ENCODE measurements at places on chromosomes 1 and 21.

DNA sequence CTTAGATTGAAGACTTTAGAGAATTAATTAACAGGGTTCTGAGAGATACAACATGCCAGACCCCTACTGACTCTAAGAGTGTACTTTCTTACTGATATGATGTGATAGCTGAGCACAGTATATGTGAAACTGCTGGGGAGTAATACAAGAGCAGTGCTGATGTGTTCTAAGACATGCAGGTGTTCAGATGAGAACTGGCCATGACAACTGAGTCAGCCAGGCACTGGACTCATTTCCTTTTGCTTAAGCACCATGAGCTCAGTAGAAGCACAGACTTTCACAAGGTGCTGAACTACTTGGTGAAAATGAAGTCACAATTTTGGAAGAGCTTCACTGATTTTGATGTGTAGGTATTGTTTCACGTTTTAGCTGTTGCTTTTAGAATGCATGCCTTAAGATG lies 15.9 kb upstream of the POGZ start:
- no peak for ATAC-seq

- no peak for ATAC-seq
These were observed 187.2 kb downstream of the NFIA start for GRCh38 chr1:61269602-61270001.

DNA sequence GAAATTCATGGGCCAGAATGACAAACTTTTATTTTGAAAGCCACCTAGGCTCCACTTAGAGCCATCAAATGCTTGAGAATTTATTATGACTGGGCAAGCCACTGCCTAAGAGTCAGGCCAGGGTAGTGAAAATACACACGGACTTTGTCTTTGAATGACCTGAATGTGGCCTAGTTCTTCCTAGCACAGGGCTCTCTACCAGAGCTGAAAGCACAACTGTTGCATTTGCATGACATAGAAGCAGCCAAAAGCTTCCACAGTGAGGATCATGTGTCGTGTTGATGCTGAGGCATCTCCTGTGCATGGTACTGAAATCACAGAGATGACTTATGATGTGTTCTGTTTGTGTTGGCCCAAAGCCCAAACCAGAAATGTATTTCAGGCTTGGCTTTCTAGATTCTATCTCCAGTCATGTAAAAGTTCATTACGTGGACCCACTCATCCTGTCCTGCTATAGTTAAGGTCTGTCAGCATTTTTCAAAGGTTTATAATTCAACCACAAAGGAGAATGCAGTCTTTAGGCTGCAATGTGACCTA lies 164.0 kb upstream of the UBE2U start:
- peak; percentile 79 for ATAC-seq

DNA sequence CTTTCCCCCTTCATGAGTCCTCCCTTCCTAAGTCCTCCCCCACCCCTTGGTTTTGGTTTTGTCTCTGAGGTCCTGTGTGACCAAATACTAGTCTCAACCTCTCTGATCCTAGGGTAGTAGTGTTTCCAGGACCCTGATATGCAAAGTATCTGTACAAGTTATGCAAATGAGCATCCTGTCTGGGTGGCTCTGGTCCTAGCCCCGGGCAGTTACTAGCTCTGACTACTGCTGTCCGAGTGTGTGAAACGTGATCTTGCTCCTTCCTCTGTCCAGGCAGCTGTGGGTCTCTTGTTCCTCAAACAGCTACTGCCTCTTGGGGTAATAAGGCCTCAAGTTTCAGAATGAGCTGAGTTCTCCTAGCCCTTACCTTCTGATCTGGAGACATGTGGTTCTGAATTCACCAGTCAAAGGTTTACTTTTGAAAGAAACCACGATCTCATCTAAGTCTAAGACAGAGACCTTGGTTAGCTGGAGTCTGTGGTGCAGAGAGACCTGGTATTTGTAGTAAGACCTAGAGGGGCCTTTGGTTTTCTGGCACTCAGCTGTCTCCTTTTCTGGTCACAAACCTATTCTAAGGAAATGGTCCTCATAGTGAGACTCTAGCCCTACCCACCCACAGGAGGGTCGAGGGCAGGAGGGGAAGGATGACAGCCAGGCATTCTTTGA lies 31.0 kb upstream of the IL19 start:
- ATAC-seq, result peak; percentile 25

DNA sequence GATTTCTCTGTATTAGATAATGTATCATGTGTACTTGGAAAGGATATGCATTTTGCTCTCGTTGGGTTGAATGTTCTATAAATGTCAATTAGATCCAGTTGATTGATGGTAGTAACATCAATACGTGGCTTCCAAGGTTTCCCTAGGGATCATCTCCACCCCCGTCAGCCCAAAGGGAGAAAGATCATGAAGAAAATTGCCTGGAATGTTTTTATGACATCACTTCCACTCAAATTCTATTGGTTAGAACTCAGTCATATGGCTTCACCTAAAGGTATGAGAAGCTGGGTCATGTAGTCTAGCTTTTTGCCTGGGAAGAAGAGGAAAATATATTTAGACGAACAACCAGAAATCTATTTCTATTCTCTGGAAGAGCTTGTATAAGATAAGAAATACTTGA lies at the start of gene C1orf185:
Gene C1orf185, plus strand, starts transcription at position 253 of the 400 bp plus-strand sequence. Its CDS starts 6 bp downstream, at position 259.
- no peak for ATAC-seq

GRCh38 chr21:40881767-40882166 lies 34.8 kb upstream of the DSCAM start:
- no peak for ATAC-seq

- ATAC-seq, result no peak
These were observed 6.0 kb upstream of the STMN1 start for GRCh38 chr1:25912076-25912831.

- no peak for ATAC-seq
These were observed 89.7 kb downstream of the PBX1 start for GRCh38 chr1:164648636-164649035.

DNA sequence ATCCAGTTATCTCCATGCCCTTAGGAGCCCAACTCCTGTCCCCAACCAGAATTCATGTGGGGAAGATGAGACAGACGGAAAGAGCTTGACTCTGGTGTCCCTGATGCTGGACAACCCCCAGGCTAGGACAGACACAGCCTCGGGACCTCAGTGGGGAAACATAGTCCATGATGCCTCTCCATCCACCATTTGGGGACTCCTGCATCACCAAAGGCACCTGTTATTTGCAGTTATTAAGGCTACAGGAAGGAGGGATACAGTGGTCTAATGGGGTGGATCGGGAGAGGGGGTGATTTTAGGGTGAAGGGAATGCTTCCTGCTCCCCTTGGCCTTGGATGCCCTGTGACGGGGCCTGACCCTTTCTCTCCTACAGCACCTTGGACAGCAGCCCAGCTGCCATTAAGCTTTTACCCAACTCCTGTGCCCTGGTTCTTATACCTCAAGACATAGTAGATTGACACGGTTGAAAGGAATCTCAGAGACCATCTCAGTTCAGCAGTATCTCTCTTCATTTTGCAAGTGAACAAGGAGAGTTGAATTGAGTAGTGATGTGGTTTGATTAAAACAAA lies 111.6 kb downstream of the MATN1 start:
- no peak for ATAC-seq

GRCh38 chr1:212601524-212601923 lies 7.0 kb upstream of the ATF3 start:
- ATAC-seq, result no peak

- ATAC-seq, result no peak
These were observed 6.4 kb upstream of the S100A8 start for GRCh38 chr1:153397051-153397923.

DNA sequence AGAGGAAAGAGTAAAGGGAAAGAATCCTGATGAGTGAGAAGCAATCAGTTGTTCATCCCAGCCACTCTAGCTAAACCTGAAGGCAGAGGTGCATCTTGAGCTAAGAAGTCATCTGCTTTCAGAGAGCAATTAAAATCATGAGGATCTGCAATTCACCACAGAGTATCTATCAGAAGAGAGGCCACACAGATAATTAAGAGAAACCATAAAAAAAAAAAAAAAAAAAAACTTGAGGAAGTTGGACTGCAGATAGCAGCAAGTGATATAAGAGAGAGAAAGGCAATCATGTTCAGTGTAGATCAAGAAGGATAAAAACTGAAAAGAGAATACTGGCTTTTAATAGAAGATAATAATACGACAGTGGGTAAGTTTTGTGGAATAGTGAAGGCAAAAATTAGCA lies 17.7 kb downstream of the FOXJ3 start:
- ATAC-seq, result no peak

DNA sequence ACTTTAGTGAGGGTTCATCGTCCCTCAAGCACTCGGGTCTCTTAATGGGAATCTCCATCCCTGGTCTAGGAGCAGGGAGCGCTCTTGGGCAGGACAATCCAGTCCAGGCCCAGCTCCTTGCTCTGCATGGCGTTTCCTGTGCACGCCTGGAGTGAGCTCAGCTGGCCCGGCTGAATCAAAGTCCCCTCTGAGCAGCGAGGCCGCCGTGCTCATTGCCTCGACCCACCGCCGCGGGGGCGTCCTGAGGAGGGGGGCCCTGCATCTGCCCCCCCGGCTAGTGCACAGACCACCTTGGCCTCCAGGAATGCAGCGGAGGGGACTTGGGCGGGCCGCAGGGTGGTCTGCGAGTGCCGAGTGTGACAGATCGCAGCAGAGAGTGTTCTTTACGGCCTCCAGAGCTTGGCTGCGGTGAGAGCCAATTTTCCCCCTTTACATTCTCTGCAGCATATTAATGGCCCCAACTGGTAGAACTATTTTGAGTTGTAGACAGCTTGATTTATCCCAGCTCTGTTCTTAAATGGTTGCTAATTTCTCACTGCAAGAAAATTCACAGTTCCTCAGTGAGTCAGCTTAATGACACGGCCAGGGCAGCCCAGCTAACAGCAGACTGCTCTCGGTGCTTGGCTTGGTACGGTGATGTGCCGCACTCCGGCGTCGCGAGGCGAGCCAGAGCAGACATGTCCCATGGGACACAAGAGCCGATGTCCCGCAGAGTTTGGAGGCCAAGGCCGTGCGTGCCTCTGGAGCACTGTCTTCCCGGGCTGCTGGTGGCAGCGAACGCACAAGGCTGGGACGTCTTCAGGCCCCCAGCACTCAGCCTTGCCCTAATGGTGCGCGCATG lies 39.8 kb downstream of the SNAP47 start:
- peak; percentile 63 for ATAC-seq

DNA sequence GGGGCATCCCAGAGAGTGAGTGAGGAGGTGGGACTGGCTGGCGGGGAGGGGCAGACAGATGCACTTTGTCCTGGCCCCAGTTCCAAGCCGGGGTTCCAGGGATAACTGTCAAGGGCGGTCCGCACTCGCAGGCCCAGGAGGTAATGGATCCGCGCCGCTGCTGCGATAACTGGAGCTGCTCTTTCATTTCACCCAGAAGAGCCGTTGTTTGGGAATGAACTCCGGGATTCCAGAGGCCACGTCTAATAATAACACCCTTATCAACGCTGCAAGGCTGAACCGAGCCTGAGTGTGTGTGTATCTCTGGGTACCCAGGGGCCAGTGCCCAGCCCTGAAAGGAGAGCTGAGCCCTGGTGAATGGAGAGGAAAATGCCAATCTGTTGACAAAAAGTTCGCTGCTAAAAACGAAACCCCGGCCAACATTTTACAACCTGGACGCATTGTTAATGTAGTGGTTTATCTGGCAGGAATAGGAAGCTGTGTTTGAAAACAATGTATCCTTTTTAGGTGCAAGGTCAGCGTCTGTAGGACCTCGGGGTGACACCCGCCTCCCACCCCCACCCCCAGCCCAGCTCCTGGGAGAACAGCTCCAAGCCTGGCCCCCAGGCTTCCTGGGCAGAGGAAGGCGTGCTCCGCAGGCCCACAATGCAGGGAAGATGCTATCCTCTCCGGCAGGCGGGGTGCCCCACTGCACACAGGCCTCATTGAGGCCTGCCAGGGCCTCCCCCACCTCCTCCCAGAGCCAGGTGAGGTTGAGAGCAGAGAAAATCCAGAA lies 119.7 kb downstream of the PROX1 start:
- no peak for ATAC-seq

DNA sequence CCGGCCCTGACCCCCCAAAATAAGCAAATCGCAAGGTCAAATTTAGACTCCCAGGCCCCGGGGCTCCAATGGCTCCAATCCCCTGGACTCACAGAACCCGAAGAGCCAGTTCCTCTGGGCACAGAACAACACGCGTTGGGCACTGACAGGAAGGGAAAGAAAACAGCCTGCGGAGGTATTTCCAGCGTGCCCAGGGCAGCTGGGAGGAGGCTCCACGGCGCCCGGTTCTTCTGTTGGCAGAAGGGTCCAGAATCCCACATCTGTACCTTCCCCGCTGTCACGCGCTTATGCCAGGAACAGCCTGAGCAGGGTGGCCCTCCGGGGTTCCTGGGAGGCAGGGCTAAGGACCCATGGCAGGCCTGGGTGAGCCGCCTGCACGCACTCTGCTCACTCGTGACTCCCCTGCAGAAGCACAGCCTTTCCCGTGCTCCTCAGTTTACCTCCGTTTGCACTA lies 85.5 kb downstream of the RIPK4 start:
- no peak for ATAC-seq

GRCh38 chr21:27631471-27631870 lies 664.6 kb upstream of the ADAMTS5 start:
- ATAC-seq, result no peak

- peak; percentile 99 for ATAC-seq
These were observed 43.4 kb downstream of the IGSF5 start for GRCh38 chr21:39788383-39788782.

GRCh38 chr1:35959304-35959703 lies 28.4 kb downstream of the AGO3 start:
- no peak for ATAC-seq

GRCh38 chr1:59816318-59816878 lies 1.6 kb downstream of the HOOK1 start:
- no peak for ATAC-seq

- ATAC-seq, result peak; percentile 53
These were observed at the start of gene TNFSF18 for GRCh38 chr1:173050865-173051264. Gene TNFSF18, minus strand, starts transcription at chr1:173050941. Its CDS starts 45 bp downstream, at chr1:173050896.

GRCh38 chr1:17190010-17190995 lies 14.6 kb upstream of the PADI1 start:
- no peak for ATAC-seq

DNA sequence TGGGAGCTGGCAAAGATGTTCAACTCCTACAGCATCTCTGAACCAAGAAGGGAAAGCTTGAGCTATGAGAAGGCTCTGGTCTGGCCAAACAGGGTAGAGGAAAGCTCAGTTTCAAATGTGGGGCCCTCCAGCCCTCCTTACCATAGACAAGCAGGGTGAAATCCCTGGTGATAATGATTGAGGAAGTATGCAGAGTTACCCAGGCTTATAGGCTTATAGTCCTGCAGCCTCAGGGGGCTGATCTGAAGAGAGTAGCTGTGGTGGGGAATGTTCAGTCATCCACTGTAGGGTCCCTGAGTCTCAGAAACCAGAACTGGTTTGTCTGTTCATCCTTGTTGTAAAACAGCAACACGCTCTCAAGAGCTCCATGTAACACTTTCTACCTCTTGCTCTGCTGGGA lies 19.8 kb upstream of the LY9 start:
- no peak for ATAC-seq

GRCh38 chr1:211335522-211336157 lies 9.0 kb downstream of the TRAF5 start:
- no peak for ATAC-seq

- no peak for ATAC-seq
These were observed 12.0 kb upstream of the KCNH1 start for GRCh38 chr1:211145944-211146343.

- ATAC-seq, result peak; percentile 96
These were observed at the start of gene AGL for GRCh38 chr1:99849744-99850458. Gene AGL, plus strand, starts transcription at chr1:99850361. Its CDS starts 682 bp downstream, at chr1:99851043.

Measured in gastroesophageal sphincter (tissue), 4 donors.